ENCODE measurements at places on chromosomes 5 and 9.

DNA sequence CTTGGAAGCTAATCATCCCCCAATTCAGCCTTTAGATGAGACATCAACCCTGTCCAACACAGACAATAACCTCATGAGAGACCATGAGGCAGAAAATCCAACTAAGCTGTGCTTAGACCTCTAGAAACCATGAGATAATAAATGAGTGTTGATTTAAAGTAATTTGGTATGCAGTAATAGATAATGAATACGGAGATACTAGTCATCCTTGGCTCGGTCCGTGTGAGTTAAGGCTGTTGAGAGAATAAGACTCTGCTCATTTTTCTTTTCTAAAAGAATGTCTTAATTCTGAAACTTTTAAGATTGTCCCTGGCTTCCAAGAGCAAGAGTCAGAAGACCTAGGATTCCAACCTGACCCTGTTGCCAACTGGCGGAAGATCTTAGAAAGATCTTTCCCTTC, 6.1 kb downstream of the TNC start:
- no peak for DNase-seq

GRCh38 chr5:170985486-170985885, 123.7 kb downstream of the RANBP17 start:
- no peak for DNase-seq

DNA sequence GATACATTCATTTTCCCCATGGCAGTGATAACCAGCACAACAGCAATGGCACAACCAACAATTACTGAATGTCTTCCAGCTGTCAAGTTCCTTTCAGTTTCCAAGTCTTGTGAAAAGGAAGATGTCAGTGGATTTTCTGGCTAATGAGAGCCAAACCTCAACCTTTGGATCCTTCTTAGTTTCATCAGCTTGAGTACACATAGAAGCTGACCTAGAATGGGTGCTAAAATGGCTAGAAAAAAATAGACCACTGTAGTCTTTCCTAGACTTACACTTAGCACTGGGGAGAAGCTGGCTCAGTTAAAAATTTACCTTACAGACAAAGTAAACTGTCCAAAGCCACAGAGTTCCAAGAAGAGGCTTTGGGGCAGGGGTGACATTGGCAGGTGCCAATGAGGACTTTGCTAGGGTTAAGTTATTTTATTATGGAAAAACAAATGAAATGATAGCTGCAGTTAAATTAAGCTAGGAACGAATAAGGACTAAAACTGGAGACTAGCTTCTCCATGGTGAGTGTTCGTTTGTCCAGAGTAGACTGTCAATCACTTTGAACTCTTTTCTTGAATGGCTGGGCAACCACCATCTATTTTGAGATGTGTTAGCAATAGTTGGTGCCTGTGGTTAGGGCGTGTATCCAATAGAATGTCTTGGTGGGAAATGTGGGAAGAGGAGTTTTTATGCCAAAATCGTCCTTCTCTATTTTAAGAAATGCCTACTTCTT, 25.9 kb upstream of the TXN start:
- no peak for DNase-seq

DNA sequence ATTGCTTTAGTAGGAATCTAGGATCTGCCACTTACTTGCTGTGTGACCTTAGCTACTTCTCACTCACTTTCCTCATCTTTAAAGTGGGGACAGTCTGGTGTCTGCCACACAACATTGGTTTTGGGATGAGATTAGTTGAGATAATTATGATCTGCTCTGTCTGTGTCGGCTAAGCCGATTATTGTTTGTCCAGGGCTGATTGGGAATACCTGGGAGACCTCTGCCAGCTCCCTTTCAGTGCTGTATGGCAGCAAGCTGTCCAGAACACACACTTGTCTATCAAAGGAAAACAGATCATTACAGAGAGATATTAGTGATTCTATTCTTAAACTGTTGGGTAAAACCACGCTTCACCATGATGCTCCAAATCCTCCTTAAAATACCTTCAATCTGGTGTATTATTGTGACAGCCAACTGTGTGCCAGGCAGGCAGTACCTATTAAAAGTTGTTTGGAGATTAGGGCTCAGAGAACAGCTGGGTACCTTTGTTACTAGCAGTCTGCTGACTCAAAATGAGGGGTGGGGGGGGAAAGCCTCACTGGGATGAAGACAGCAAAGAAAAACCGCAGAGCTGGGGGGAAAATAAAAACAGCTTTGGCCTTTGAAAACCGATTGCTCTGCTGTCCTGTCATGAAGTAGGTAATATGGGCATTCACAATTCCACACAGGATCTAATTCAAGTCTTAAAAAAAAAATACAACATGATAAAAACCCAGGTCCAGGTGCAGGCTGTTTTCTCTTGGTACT, 458.4 kb upstream of the C9orf72 start:
- DNase-seq, result no peak

- no peak for DNase-seq
Observed at GRCh38 chr5:78369680-78370079, 9.3 kb downstream of the SCAMP1 start.

- DNase-seq, result no peak
Observed at GRCh38 chr9:95857124-95857523, 18.4 kb upstream of the ERCC6L2 start.

DNA sequence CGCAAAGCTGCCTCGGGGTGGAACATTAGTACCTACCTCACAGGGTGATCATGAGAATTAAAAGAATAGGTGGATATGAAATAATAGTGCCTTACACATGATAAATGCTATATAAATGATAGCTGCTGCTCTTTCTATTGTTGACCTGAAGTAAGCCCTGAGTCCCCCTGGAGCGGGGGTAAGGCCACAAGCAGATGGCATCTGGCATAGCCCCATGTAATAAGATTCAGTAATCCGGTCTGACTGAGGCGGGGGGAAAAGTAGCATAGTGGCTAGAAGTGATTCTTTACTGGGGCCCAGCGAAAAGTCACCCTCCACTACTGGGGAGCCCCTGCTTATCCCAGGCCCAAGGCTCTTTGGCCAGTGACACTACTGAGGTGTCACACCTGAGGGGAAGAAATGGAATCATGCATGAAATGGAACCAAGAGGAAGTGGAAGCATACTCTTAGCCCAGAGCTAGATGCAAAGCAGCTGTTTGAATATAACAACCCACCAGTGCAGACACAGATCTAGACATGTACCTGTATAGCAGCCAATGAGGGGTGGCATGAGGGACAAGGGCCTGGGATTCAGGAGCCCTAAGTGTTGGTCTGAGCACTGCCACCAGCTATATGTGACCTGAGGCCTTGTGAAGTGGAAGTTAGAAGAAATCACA, 16.1 kb upstream of the FGFR4 start:
- DNase-seq, result no peak
